Breast epithelium (tissue), 4 donors: ENCODE measurements at places on chromosomes 5 and 9. TPM values are rescaled to one million over a fixed set of nuclear protein-coding genes. Genes with fewer than 3 reads are reported as not detected.
A peak's percentile ranks its signal among the peaks of the same experiment; 100 is the strongest.

GRCh38 chr5:74152136-74152535 is 488.4 kb downstream of the ENC1 start:
- no peak for DNase-seq

- no peak for DNase-seq
Observed at GRCh38 chr5:148989567-148989966, 73.3 kb downstream of the SH3TC2 start.

The ADAMTS13 gene
- 0.96 TPM for total RNA-seq

GRCh38 chr5:165263536-165263935 is 1758.1 kb downstream of the MAT2B start:
- no peak for DNase-seq

DNA sequence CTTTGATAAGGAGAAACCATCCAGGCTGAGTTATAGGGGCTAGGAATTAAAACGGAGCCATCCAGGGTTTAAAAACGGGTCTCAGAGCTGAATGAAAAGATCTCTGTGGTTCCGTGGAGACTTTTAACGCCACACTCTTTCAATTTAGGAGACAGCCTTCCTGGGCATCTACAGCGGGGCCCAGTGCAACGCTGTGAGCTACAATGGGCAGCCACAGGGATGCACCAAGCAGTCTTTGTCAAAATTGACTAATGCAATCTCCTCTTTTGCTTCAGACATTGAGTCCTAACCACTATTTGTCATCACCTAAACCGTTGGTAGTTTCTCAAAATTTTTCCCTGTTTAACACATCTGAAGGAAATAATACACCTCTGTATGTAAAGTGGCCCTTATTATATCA is 96.6 kb upstream of the ABCA1 start:
- DNase-seq: no peak

GRCh38 chr9:127717766-127718165 is 1.9 kb downstream of the TTC16 start:
- DNase-seq: no peak

GRCh38 chr9:78311886-78312524 is 15.1 kb downstream of the PSAT1 start:
- DNase-seq: no peak

- peak; percentile 25 for DNase-seq
Observed at GRCh38 chr5:43602461-43603343, at the start of gene NNT. NNT (plus strand) TSS chr5:43603180; CDS start chr5:43609196, 6,016 bp downstream.

- no peak for DNase-seq
Observed at GRCh38 chr5:116577064-116577788, 2.6 kb upstream of the SEMA6A start.

GRCh38 chr5:68134033-68134668 is 81.4 kb upstream of the PIK3R1 start:
- no peak for DNase-seq

GRCh38 chr5:5069851-5070250 is 70.3 kb upstream of the ADAMTS16 start:
- DNase-seq: no peak

- no peak for DNase-seq
Observed at GRCh38 chr5:73378765-73379164, 69.8 kb downstream of the FOXD1 start.

The MTMR12 gene
- 61.3 TPM for total RNA-seq

The FBN2 gene
- total RNA-seq: 0.88 TPM

The MLANA gene
- total RNA-seq: not detected

The BTF3 gene
- 503 TPM for total RNA-seq

The CDH9 gene
- total RNA-seq: not detected

GRCh38 chr9:32644698-32645097 is 9.2 kb upstream of the TAF1L start:
- no peak for DNase-seq

DNA sequence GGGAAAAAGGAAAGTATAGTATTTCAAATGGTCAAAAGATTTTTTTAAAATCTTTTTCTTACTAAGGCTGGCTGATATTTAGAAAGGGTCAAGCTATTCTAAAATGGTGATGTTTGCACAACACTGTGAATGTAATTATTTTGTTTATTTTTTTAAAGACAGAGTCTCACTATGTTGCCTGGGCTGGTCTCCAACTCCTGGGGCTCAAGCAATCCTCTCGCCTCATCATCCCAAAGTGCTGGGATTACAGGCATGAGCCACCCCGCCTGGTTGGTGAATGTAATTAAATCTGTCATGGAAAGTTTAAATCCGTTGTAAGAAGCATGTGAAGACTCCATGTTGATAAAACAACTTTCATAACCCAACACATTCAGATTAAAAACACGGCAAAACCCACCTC is 2.6 kb downstream of the UBTD2 start:
- no peak for DNase-seq

DNA sequence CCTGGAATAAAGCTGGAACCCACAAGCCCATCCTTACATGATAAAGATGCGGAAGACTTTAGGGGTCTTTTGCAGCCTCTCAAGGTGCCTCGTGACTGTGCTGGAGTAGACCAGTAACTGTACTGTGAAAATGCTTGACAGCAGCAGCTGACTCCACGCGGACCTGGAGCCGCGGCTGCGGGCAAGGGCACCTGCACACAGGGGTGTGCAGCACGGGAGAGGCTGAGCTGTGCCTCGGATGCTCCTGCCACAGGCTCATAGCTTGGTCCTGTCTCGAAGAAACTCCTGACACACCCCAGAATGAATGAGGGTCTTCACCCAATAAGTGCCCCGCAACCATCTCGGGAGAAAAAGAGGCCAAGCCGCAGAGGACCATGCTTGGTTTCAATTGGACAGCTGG is 40.3 kb upstream of the CEP72 start:
- no peak for DNase-seq

The TRIP13 gene
- 2.3 TPM for total RNA-seq

GRCh38 chr9:99820685-99821395 is 845 bp upstream of the NR4A3 start:
- DNase-seq: peak; percentile 55

The TAF1L gene
- total RNA-seq: not detected

DNA sequence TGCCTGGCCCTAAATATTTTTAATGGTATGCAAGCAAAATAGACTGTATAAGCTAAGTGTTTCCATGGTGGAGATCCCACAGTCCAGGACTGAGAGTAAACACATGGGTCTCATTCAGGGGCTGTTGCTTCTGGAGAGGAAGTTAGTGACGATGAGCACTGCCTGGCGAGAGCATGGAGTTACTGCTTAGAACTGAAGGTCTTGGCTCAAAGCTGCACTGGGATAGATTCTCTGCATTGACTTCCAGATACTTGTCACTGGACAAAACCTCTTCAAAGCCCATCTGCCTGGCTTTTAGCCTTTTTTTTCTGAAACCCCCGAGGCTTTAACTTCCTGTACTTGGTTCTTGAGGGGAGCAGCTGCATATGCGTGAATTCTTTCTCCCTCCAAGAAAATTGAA is 39.2 kb downstream of the GPR107 start:
- DNase-seq: no peak

DNA sequence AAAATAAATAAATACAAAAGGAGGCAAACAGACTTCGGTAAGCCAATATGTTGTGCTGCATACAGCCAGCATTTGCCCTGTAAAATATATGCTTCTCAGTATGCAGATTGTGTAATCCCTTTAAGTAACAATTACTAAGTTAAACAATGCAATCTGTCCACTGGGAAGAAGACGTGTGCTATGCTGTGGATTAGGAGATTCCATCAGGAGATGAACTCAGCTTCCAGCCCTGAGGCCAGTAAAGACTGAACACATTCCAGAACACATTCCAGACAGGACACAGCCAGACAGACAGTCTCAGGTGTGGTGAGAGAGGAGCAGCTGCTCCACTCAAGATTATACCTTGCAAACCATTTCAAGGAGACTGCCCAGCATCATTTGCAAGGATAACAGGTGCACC is 97.8 kb downstream of the MPDZ start:
- DNase-seq: peak; percentile 30
